ENCODE measurements at places on chromosomes 3 and 15.

GRCh38 chr3:124263168-124263567 lies 271.2 kb upstream of the ROPN1 start:
- peak; percentile 84 for DNase-seq

DNA sequence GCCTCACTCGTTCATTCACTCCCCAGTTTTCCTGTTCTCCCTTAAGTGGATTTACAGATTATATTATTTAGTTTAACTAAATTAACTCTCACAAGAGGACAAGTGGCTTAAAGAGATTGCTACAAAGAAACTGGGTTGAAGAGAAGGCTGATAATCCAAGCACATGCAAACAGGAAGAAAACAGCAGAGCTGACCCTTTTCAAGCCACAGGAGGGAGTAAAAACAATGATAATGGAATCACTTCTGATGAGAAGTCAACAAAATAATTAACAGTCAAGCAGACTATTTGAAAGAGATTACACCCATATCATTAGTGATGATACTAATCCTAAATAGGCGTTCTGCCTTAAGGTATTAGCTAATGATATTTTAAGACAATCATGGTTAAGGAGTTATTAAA lies 31.7 kb downstream of the BOC start:
- DNase-seq, result no peak

- DNase-seq, result no peak
These were observed 23.1 kb downstream of the HCN4 start for GRCh38 chr15:73345658-73346057.

- DNase-seq, result no peak
These were observed 76.2 kb downstream of the DCUN1D1 start for GRCh38 chr3:182904164-182904563.

Measured in myocyte (in vitro differentiated cells).